ENCODE measurements at places on chromosomes 2 and 18.

GRCh38 chr2:172596776-172597175 lies 40.9 kb downstream of the PDK1 start:
- no peak for DNase-seq

DNA sequence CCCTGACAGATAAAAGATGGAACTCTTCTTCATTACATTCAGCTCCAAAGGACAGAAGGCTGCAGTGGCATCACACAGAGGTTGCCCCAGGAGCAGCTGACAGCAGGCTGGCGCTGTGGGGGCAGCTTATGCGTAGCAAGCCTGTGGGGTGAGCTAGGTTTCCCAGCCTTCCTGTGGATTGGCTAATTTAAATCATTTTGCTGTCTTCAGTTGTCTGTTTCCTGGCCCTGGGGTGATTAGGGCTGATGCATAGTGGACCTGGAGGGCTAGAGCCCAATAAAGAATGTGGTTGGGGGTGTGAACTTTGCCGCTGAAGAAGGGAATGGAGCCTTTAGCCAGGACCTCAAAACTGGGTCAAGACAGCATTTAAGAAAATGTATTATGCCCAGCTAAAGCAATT lies 1038.0 kb downstream of the SOCS6 start:
- DNase-seq = no peak

GRCh38 chr18:60189856-60190255 lies 182.7 kb downstream of the MC4R start:
- no peak for DNase-seq

GRCh38 chr2:142907653-142908052 lies 30.2 kb downstream of the KYNU start:
- no peak for DNase-seq

GRCh38 chr2:199484927-199485326 lies 27.2 kb upstream of the SATB2 start:
- DNase-seq = no peak

- DNase-seq = no peak
Measured at GRCh38 chr18:13614641-13615288, 111.6 kb downstream of the FAM210A start.

DNA sequence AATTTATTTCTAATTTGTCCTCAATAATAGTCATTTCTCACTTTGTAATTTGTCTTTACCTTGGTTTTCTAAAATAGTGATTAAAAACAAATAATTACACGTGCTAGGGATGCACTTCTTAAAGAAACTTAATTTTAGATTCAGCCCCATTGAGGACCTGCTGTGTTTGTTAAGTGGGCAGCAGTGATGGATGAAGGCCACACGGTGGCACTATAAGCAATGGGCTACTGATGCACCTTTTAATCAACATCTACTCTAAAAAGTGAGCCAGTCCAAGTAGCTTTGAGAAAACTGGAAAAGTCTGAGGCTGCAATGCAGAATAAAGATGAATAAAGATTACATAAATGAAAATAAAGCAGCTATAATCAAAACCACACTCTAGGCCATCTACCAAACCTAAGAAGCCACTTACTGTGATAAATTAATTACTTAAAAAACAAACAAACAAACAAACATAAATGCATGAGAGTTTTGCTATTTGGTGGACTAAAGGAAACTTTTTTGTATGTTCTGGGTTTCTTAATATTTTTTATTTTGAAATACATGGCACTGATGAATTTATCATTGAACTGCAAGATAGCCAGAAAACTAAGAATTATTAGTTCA lies 89.3 kb downstream of the PDE11A start:
- no peak for DNase-seq

DNA sequence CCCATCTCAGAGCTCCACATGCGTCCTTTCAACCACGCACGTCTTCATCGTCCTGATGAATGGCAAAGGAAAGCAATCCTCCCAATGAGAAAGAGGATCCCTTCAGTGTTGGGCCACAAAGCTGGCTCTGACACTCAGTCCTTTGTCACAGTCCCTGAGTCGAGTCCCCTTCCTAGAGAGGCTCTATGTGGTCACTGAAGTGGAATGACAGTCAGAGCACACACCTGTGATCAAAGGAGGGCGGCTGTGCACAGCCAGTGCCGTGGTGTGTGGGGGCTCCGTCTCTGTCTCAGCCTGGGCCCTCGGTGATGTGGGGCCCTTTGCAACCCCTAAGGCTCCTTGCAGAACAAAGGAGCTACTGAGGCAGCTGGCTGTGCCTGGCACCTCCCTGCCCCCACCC lies 157.3 kb upstream of the APCDD1 start:
- DNase-seq = no peak

DNA sequence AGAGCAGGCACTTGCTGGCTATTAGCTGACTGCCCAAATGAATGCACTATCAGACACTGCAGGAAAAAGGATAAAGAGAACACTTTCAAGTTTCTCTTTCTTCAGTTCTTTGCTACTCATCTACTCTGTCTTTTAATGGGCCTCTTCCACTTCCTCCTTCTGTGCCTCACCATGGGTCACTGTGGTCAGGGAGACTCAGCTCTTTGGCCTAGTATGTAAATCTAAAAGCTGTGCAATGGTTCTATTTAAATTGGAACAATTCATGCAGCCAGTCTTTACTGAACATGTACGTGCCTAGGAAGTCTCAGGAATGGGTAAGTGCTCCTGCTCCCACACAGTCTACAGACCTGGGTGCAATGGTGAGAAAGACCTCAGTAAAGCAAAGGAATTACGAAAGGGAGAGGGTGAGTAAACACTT lies 79.1 kb upstream of the DNMT3A start:
- no peak for DNase-seq

DNA sequence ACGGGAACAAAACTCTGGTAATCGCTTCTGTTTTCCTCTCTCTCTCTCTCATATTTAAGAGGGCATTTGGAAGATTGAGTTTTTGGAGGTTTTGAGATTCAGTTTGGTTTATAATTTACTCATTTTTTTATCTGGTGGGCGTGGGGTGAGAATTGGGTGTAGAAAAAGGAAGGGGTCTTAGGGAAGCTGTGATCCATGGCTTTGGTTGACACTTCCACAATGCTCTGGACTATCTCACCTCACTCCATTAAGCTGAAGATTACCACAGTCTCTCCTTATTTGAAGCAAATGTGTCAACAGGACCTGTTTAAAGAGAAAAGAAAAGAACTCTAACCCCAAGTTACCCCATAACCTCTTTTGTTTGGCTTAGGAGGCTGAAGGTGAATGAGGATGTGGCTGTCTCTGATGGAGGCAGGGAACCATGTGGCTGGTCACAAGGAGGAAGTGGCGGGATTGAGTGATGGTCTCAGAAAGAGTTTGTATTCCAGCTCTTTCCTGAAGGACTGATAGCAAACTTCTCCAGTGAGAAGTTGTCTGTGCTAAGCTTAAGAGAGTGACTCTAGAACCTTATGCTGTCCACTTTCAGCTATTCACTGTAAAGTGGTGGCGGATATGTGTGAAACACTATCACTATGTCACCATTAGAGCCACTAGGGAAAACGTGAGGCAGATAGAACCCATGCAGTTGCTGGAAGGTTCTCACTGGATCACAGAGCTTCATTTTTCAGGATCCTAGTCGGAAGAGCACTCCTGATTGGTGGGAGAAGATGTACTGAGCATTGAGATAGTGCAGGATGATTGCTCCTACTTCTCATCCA lies 934 bp downstream of the ZNF804A start:
- no peak for DNase-seq

DNA sequence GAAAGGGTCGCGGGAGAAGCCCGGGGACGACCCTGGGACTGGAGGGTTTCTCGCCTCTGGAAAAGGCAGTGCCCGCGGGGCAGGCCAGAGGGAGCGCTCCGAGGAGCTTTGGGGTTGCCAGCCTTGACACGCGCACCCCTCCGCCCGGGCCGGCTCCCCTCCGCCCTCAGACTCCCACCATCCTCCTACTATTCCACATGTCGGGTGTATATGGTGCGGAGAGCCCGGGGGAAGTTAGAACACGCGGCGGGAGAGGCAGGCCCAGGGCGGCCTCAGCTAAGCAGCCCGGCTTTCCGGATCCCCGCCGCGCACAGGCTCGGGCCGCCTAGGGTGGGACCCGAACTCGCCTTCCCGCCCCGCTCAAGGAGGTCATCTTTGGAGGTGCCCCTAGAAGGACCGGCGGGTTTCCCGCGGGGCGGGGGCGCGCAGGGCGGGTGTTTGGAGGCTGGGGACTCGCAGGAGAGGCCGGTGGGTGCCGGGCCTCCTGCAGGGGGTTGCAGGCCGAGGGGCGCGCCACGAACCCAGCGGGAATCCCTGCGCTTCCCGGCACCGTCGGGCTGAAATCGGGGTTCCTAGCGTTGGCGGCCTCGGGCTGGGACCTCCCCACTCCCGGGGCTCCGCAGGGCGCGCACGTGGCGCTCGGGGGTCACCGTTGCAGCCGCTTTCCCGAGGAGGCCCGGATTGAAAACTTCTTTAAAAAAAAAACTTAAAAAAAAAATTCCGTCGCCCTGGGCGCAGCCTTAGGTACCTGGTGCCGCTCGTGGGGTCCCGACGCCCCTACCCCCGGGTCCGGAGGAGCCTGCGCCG lies 3.7 kb downstream of the NFATC1 start:
- DNase-seq = no peak

GRCh38 chr2:45330108-45330507 lies 281.0 kb downstream of the SRBD1 start:
- DNase-seq = no peak

DNA sequence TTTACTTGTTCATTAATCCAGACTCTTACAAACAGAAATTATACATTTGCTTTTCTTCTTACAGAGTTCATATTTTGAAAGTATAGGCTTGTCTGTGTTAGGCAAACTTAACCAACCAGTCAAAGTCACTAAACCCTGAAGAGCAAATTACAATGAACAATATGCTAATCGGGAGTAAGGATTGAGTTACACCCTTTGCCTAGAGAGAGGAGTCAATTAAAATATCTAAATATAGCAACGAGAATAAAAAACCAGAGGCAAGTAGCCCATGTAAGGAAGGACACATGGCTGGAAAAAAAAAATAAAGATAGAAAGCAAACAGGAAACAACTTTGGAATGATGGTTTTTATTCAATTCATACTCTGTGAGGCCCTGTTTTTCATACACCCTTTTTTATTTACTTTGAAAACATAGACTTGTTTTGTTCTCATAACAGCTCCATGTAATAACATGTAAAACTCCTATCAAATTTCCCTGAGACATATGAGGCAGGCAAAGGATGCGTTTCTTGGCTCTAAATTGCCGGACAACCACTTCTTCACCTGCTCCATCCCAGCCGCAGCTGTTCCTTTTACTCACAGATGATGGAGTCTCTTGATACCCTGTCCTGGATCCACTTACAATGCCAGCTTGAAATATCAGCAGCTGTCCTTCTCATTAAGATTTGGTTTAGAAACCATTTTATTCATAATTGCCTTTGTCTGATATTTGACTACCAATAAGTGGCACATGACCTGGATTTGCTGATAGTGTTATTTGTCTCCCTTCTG lies 767.7 kb upstream of the GCFC2 start:
- DNase-seq = no peak

- DNase-seq = no peak
Measured at GRCh38 chr2:189249171-189249570, 69.6 kb upstream of the COL5A2 start.

DNA sequence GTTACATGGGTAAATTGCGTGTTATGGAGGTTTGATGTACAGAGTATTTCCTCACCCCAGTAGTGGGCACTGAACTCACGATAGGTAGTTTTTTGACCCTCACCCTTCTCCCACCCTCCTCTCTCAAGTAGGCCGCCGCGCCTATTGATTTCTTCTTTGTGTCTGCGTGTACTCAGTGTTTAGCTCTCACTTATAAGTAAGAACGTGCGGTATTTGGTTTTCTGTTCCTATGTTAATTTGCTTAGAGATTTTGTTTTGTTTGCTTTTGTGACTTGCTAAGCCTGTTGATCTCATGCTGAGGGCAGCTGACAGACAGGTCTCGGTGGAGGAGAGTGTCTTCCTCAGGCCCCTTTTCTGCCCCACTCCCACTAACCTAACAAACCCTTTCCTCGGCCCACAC lies 36.2 kb downstream of the ACOXL start:
- no peak for DNase-seq

DNA sequence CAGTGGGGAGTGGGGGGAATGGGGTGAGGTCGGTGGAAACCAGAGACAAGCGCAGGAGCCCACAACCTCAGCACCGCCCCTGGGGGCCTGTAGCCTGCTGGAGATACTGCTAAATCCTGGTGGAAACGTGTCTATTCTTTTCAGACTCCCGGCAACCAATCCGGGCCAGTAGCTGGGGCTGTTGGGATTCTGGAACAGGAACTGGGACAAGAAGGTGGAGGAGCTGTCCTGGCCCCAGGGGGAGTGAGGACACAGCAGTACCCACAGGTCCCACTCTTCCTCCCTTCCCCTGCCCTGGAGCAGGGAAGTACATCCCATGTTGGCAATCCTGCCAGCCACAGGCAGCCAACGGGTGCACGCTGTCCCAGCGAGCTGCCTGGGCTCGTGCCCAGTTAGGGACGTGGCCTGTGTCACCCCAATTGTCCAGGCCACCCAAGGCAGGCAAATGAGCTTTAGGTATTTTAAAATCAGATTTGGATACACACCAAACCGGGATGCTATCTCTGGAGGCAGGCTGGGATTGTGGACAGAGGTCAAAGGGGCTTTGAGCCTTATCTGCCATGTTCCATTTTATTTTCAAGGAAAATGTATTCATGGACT lies 51.8 kb downstream of the HS1BP3 start:
- no peak for DNase-seq

GRCh38 chr2:238378230-238379095 lies 48.3 kb upstream of the ASB1 start:
- no peak for DNase-seq

DNA sequence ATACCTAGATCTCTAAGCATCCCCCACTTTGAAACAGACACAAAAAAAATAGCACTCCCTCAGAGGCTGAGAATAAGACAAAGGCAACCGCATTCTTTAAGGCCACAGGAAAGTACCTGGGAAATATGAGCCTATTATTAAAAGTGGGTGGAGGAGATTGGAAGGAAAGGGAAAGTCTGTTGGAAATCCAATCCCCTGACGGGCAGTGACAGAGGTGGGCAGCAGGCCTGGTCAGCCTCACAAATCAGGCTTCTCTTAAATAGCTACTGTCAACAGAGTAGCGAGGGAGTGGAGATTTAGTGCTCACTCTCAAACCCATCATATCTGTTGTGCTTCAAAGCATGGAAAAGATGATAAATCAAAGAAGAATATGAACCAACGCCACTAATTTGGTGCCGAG lies 324.4 kb downstream of the ALK start:
- DNase-seq = no peak

- DNase-seq = no peak
Measured at GRCh38 chr2:238863231-238863630, 15.3 kb downstream of the TWIST2 start.

DNA sequence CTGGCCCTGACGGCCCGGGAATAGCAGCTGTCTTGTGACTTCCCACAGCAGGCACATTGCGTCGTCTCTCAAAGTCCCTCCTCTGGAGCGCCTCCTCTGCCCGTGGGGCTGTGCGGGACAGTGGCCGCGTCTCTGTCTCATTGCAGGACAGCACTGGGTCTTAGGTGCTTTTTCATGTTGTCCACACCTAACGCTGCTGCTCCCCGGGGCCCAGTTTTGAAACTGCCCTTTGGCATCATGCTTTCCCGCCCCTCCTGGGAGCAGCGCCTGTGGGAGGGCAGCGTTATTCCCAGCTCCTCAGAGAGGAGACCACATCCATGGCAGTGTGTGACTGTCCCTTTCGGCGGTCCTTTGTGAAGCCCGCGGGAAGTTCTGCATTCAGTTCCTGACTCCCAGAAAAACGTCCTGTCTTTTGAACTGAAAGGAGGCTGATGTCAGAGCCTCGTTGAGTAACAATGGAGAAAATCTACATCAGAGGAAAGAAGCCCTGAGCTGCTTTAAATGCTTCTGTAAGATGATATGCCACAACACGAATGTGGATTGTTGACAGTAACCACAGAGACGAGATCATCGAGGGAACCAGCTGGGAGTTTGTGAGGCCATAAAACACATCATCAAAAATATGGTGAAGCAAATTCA lies 226.0 kb downstream of the FAM210A start:
- DNase-seq = no peak

Data from stimulated activated CD8-positive, alpha-beta memory T cell treated with anti-CD3 and anti-CD28 coated beads, Interleukin-7, amount 100 ng/mL, for 1 hour (primary cell).